Gastroesophageal sphincter (tissue), 4 donors: ENCODE measurements at places on chromosomes 6 and 20. TPM values are rescaled to one million over a fixed set of nuclear protein-coding genes. Genes with fewer than 3 reads are reported as not detected.
A peak's percentile ranks its signal among the peaks of the same experiment; 100 is the strongest.

The DEFB127 gene
- total RNA-seq, result not detected

The GLP1R gene
- not detected for total RNA-seq

The PI16 gene
- 53.5 TPM for total RNA-seq

The ID4 gene
- 137 TPM for total RNA-seq

The OR12D3 gene
- not detected for total RNA-seq

The MOXD1 gene
- 20.3 TPM for total RNA-seq

The SNAI1 gene
- 2.6 TPM for total RNA-seq

The PDYN gene
- not detected for total RNA-seq

The MDN1 gene
- 22.4 TPM for total RNA-seq

The TGM2 gene
- total RNA-seq, result 196 TPM

GRCh38 chr6:165701005-165701404, 38.0 kb upstream of the PDE10A start:
- ATAC-seq, result no peak
- H3K27me3 ChIP-seq, result no peaks in the 10 kb centered on the region

GRCh38 chr6:98485593-98485992, 348.8 kb upstream of the POU3F2 start:
- no peaks in the 10 kb centered on the region for H3K27me3 ChIP-seq
- H3K27ac ChIP-seq, result no peak overlapping the region
- no peaks in the 10 kb centered on the region for H3K4me1 ChIP-seq
- no peaks in the 10 kb centered on the region for H3K36me3 ChIP-seq
- ATAC-seq, result no peak
- H3K4me3 ChIP-seq, result no peak overlapping the region

DNA sequence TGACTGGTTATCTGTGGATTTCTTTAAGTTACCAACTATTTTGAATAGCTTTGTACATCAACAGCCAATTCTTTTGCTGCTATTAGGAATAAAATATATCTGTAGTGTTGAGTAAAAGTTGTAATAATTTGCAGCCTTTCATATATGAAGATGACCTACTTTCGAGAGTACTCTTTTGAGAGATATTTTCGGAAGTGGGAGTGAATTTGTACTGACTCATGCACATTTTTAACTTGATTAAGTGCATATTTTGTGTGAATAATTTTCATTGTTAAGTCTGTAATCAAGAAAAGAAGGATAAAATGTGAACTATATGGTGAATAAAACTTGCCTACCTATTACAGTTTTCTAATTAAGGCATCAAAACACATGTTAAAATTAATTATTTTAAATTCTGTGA, 51.9 kb downstream of the L3MBTL3 start:
- no peaks in the 10 kb centered on the region for H3K27me3 ChIP-seq
- no peak for ATAC-seq
- H3K4me3 ChIP-seq, result no peak overlapping the region
- H3K36me3 ChIP-seq, result no peaks in the 10 kb centered on the region

- H3K4me3 ChIP-seq, result no peak overlapping the region
- H3K36me3 ChIP-seq, result no peaks in the 10 kb centered on the region
- H3K27me3 ChIP-seq, result no peaks in the 10 kb centered on the region
- no peak overlapping the region for H3K27ac ChIP-seq
- H3K4me1 ChIP-seq, result no peaks in the 10 kb centered on the region
These were observed 12.2 kb upstream of the SLC17A2 start for GRCh38 chr6:25942561-25943147.

DNA sequence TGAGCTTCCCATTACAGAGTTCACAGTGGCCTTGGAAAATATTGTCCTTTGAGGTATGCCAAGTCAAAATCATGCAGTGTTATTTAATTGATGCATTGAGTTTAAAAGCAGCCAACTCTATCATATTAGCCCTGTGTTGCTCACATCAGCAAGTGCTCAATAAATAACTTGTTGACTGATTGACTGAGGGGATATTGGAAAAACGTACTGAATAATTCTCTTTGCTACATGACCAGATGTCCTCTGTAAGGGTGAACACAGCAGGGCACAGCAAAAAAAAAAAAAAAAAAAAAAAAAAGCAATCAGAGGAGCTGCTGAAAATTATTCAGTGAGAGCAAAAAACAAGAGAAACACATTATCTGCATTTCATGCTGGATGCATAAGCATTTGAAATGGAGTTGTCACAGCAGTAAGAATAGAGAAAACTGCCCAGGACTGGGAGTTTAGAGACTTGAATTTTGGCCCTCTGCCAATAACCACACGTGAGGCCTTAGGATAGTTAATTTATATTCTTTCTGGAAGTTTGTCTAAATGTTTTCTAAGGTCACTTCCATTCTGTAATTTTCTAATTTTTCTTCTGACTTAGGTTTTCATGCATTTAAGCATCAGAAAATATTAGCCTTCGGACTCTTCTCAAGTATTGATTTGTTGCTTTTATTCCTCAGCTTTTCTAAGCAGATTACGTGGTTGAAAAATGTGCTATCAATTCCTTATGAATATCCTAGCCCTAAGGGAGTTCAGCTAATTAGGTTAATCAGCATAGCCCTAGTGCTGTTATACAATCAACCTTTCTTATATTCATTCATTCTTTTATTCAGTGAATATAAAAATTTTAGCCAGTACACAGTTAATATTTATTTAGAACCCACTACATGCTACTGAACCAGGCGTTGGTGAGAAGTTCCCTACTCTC, 246.8 kb upstream of the STXBP5 start:
- no peaks in the 10 kb centered on the region for H3K4me1 ChIP-seq
- ATAC-seq, result no peak
- no peaks in the 10 kb centered on the region for H3K27me3 ChIP-seq
- no peak overlapping the region for H3K27ac ChIP-seq
- no peak overlapping the region for H3K4me3 ChIP-seq

DNA sequence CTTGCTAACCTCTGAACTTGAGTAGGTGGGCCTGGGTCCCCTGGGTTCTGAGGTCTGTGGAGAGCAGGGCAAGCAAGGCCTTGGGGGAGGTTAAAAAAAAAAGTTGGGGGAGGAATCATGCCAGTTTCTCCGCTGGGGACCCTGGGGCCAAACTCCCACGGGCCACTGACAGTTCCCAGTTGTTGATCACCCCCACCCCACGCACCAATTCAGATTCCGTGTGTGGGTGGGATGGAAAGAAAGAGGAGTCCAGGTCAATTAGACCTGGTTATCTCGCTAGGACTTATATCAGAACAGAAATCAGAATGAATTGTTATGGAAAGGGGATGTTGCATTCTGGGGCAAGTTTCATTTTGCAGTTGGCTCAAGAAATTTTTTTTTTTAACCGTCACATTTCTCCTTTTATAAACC, 46.7 kb upstream of the SUPT3H start:
- H3K36me3 ChIP-seq, result no peaks in the 10 kb centered on the region
- H3K4me1 ChIP-seq, result peaks cover 48% of the 10 kb centered on the region
- peaks cover 59% of the 10 kb centered on the region for H3K27me3 ChIP-seq
- no peak overlapping the region for H3K4me3 ChIP-seq
- H3K27ac ChIP-seq, result peak overlapping the region; percentile 71

DNA sequence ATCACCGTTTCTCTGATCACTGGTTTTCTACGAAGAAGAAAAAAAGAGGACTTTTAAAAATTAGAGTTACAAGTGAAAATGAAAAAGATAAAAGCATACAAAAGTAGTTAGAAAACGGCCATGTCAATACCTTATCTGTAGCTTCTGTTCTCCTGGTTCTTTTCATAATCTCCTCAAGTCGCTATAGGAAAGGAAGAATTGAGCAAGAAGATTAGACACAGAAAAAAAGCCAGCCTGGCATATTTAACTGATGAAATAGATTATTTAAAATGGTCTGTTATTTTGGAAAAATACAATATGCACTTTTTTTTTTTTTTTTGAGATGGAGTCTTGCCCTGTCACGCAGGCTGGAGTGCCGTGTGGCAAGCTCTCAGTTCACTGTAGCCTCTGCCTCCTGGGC, 70.2 kb upstream of the BCLAF1 start:
- no peak overlapping the region for H3K27ac ChIP-seq
- H3K4me3 ChIP-seq, result no peak overlapping the region
- H3K27me3 ChIP-seq, result no peaks in the 10 kb centered on the region
- H3K36me3 ChIP-seq, result no peaks in the 10 kb centered on the region
- no peak for ATAC-seq

- H3K4me1 ChIP-seq, result no peaks in the 10 kb centered on the region
- ATAC-seq, result no peak
- H3K27me3 ChIP-seq, result peaks cover 82% of the 10 kb centered on the region
- H3K27ac ChIP-seq, result no peak overlapping the region
These were observed 3.9 kb downstream of the PRDM1 start for GRCh38 chr6:106090001-106090400.

- no peaks in the 10 kb centered on the region for H3K36me3 ChIP-seq
- ATAC-seq, result no peak
- H3K27ac ChIP-seq, result no peak overlapping the region
- H3K4me3 ChIP-seq, result no peak overlapping the region
These were observed 155.2 kb upstream of the DTNBP1 start for GRCh38 chr6:15818044-15818443.

GRCh38 chr6:27161946-27162603, 85.4 kb upstream of the PRSS16 start:
- no peak for ATAC-seq
- no peaks in the 10 kb centered on the region for H3K36me3 ChIP-seq
- no peaks in the 10 kb centered on the region for H3K4me1 ChIP-seq
- no peak overlapping the region for H3K4me3 ChIP-seq

GRCh38 chr6:16944596-16944995, 157.3 kb upstream of the STMND1 start:
- ATAC-seq, result no peak
- H3K4me1 ChIP-seq, result no peaks in the 10 kb centered on the region
- H3K4me3 ChIP-seq, result no peak overlapping the region
- no peak overlapping the region for H3K27ac ChIP-seq
- no peaks in the 10 kb centered on the region for H3K36me3 ChIP-seq
- H3K27me3 ChIP-seq, result peaks cover 4% of the 10 kb centered on the region

GRCh38 chr6:47278545-47278944, 31.2 kb downstream of the TNFRSF21 start:
- peaks cover 14% of the 10 kb centered on the region for H3K36me3 ChIP-seq
- ATAC-seq, result no peak
- H3K27ac ChIP-seq, result no peak overlapping the region
- no peak overlapping the region for H3K4me3 ChIP-seq
- H3K4me1 ChIP-seq, result no peaks in the 10 kb centered on the region

GRCh38 chr20:22070610-22071058, 365.2 kb downstream of the PAX1 start:
- H3K27me3 ChIP-seq, result no peaks in the 10 kb centered on the region
- no peak overlapping the region for H3K27ac ChIP-seq
- no peak for ATAC-seq
- no peaks in the 10 kb centered on the region for H3K36me3 ChIP-seq

DNA sequence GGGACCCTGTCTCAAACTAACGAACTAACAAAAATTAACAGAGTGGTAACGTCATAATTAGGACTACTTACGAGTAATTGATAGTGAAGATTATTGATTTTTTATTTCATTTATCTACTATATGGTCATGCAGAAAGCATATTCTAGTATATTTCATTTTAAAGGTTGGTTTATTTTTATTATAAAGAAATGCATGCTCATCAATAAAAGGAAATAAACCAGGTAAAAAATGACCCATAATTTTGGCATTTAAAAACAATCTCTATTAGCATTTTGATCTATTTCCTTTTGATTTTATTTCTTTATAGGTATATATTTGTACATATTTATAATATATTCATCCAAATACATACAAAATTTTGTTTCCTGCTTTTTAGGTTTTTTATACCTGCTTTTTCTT, 401.4 kb upstream of the ID4 start:
- peaks cover 18% of the 10 kb centered on the region for H3K4me1 ChIP-seq
- H3K27me3 ChIP-seq, result no peaks in the 10 kb centered on the region
- no peak overlapping the region for H3K4me3 ChIP-seq

- no peak overlapping the region for H3K27ac ChIP-seq
- H3K4me1 ChIP-seq, result no peaks in the 10 kb centered on the region
- ATAC-seq, result peak; percentile 78
- H3K4me3 ChIP-seq, result no peak overlapping the region
- no peaks in the 10 kb centered on the region for H3K27me3 ChIP-seq
These were observed 38.3 kb downstream of the FAM120B start for GRCh38 chr6:170344631-170345576.

DNA sequence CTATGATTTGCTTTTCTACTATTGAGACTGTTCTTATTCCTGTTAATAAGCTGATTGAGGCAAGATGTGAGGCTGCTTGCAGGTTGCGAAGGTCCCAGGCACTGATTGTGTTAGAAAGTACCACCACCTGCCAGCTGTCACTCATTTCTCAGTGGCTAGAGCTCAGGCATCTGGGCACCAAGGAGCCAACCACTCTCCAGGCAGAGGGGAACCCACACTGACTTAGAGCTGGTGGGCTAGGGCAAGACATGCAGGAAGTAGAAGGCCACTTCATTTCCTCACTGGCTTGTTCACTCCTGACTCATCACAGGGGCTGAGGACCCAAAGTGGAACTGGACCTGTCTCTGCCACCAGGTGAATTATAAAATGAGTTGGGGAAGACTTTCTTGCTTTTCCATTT, 7.8 kb upstream of the DLL1 start:
- H3K27ac ChIP-seq, result no peak overlapping the region
- ATAC-seq, result no peak
- no peak overlapping the region for H3K4me3 ChIP-seq
- H3K36me3 ChIP-seq, result no peaks in the 10 kb centered on the region

GRCh38 chr6:15508931-15509330, 153.9 kb downstream of the DTNBP1 start:
- no peak for ATAC-seq
- H3K4me3 ChIP-seq, result no peak overlapping the region
- peaks cover 70% of the 10 kb centered on the region for H3K36me3 ChIP-seq

- no peaks in the 10 kb centered on the region for H3K27me3 ChIP-seq
- no peak overlapping the region for H3K4me3 ChIP-seq
- H3K27ac ChIP-seq, result no peak overlapping the region
- H3K36me3 ChIP-seq, result peaks cover 40% of the 10 kb centered on the region
These were observed 243.5 kb downstream of the GMPR start for GRCh38 chr6:16481697-16482399.

DNA sequence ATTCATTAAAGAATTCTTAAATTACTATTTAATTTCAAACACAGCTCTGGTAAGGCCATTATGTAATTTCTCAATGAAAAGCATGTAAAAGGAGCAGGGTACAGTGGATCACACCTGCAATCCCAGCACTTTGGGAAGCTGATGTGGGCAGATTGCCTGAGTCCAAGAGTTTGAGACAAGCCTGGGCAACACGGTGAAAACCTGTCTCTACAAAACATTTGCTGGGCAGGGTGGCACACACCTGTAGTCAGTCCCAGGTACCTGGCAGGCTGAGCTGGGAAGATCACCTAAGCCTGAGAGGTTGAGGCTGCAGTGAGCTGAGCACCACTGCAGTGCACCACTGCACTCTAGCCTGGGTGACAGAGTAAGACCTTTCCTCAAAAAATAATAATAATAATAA, 37.4 kb downstream of the MDN1 start:
- H3K4me1 ChIP-seq, result no peaks in the 10 kb centered on the region
- no peak for ATAC-seq
- H3K27ac ChIP-seq, result no peak overlapping the region
- no peak overlapping the region for H3K4me3 ChIP-seq
- no peaks in the 10 kb centered on the region for H3K27me3 ChIP-seq
